Activated T-cell treated with anti-CD3 and anti-CD28 coated beads, Interleukin-2, amount 50 U/mL, for 48 hours (primary cell): ENCODE measurements at places on chromosomes 2 and 18.

- no peak for DNase-seq
Observed at GRCh38 chr2:136225950-136226835, 108.2 kb upstream of the CXCR4 start.

GRCh38 chr2:177649568-177650518 is 257.3 kb downstream of the AGPS start:
- no peak for DNase-seq

GRCh38 chr18:44592639-44593038 is 88.0 kb upstream of the SETBP1 start:
- DNase-seq: no peak

- DNase-seq: no peak
Observed at GRCh38 chr2:98947554-98947953, 11.5 kb upstream of the CRACDL start.

DNA sequence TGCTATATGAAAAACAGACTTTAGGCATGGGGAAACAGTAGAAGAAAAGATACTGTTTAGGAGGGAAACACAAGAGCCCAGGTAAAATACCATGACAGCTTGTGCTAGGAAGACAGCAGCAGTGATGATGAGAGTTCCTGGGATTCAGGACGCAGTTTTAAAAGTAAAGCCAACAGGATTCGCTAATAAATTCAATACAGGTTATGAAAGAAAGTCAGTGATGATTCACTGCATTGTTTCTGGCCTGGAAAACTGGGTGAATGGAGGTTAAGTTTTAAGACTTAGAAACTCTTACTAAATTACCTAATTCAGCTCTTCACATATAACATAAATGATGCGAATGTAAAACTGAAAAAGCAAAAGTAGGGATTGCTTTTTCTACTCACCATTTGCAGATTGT is 27.9 kb upstream of the RNU4ATAC start:
- DNase-seq: no peak

GRCh38 chr18:56962322-56962721 is 184.6 kb upstream of the BOD1L2 start:
- no peak for DNase-seq

DNA sequence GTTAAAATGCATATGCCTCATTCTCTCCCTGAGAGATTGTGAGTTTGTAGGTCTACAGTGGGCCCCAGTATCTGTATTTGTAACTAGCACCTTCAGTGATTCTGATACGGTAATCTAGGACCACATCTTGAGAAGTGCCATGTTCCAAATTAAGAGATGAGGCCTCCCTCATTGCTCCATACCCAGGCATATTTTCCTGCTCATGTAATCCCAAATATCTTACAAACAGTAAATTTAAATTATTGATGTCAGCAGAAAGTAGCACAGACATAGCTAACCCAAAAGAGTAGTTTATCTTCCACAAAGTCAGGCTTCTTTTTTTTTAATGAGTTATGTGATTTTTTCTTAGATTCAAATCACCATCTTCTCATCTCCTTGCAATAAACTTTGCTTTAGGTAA is 263.8 kb downstream of the SETBP1 start:
- DNase-seq: no peak

- DNase-seq: no peak
Observed at GRCh38 chr18:24924066-24924716, 427.8 kb downstream of the ZNF521 start.

DNA sequence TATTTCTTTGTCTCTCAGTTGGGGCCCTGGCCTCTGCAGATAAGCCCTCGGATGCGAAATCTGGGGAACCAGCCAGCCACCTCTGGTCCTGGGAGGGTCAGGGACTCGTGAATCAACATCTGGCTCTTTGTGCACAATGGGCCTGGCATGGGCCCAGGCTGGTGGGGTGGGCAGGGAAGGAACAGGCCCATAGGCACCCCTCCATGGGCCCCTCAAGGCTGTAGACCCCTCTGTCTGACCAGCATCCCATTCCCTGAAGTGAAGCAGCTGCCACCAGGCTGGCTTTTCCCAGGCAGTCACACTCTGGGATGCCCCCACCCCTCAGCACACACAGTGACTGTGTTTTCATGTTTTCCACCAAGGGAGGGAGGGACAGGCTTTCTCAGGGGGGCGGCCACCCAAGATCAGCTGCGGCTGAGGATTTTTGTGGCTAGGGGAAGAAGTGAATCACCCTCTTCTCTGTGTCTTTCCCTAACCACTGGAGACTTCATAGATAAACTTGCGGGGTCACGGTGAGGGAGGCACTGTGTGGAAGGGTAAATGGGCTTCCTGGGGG is 166.0 kb downstream of the AGAP1 start:
- DNase-seq: no peak
